Activated CD4-positive, alpha-beta T cell treated with anti-CD3 and anti-CD28 coated beads for 4 hours (primary cell): ENCODE measurements at places on chromosomes 16 and 17.

DNA sequence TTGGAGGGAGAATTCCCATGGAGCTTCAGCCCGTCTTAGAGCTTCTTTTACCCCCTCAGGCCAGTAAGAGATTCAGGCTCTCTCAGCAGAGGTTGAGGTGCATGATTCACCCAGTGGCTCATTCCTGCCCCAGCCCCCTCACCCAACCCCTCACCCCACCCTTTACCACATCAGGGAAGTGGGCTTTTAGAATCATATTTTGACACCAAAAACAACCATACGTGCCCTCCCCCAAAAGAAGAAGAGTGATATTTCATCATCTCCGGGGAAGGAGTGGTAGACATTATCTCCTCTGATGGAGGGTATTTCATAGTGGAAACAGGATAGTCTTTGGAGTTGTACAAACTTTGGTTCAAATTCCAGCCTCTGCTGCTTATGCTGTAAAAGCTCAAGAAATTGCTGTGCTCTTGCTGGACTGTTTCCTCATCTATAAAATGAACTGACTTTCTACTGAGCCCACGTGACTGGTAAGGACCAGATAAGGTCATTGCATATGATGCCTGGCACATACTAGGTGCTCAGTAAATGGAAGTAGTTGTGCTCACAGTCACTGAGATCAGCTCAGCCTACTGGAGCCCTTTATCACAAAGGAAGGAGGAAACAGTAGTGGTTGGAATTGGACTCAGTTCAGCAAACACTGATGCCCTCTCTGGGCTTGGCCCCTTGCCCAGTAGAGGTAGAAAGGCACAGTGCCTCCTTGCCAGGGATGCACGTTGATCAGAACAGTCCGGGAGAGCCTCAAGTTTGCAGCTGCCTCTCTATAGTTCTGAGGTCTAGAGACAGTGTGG, 18.3 kb upstream of the CCL5 start:
- DNase-seq = no peak

DNA sequence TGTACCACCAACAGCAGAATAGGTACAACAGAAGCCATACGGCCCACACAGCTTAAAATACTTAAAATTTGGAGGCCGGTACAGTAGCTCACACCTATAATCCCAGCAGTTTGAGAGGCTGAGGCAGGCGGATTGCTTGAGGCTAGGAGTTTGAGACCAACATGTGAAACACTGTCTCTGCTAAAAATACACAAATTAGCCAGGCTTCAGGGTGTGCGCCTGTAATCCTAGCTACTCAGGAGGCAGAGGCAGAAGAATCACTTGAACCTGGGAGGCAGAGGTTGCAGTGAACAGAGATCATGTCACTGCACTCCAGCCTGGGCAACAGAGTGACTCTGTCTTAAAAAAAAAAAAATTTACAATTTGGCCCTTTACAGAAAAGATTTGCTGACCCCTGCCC, 17.0 kb downstream of the GFOD2 start:
- DNase-seq = no peak

GRCh38 chr17:49393491-49394255, 21.0 kb downstream of the PHB1 start:
- DNase-seq = no peak

GRCh38 chr17:41588126-41588810, 1.6 kb upstream of the KRT14 start:
- no peak for DNase-seq

- no peak for DNase-seq
Measured at GRCh38 chr17:34220045-34220751, 34.9 kb upstream of the CCL2 start.

DNA sequence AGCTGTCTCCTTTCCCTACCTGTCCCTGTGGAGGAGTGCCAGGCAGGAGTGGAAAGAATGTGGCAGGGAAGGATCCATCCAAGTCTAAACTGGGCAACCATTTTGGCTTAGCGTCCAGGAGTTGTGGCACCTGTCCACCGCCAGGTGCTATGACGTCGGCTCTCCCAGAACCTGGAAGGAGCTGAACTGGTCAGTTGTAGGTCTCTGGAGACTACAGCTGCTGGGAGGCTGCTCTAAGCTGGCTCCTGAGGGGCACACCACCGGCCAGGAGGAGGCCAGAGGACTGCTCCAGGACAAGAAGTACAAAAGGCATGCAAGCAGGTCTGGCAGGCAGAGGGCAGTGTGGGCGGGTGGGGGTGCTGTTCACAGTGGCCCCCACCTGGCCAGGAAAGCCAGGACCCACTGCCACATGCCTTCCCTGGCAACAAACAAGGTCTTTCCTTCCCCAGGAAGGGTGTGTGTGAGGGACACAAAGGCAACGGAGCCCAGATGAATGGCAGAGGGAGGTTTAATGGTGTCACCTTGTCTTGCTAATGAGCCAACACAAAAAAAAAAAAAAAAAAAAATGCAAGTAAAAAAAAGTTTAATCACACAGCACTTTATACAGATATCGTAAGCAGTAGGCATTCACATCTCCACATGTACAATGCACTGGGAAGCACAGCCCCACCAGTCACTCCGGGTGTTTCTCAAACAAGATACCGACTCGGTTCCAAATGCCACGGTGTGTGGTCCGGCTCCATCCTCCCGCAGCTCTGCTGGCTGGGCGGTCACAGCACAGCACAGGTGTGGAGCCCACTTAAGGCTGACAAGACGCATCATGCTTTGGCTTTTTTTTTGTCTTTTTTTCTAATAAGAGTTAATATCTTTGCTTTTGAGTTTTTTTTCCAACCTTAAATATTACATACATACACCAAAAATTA, 4.8 kb downstream of the SPHK1 start:
- DNase-seq = no peak

DNA sequence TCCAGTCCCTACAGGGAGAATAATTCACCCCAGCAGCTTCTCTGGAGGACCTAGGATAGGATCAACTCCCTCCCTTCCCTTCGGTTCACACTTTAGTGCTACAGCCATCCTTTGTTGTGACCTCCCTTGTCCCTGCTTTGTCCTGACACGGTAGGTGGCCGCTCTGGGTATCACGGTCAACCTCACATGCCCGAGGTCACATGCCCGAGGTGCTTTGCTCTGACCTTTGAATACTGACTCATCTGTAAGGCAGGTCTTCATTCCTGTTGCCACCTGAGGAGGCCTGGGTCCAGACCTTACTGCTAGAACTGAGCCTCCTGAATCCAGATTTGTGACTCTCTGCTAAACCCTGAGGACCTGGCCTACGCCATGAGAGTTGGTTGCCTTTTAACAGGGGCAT, 19.7 kb downstream of the ALKBH5 start:
- no peak for DNase-seq

DNA sequence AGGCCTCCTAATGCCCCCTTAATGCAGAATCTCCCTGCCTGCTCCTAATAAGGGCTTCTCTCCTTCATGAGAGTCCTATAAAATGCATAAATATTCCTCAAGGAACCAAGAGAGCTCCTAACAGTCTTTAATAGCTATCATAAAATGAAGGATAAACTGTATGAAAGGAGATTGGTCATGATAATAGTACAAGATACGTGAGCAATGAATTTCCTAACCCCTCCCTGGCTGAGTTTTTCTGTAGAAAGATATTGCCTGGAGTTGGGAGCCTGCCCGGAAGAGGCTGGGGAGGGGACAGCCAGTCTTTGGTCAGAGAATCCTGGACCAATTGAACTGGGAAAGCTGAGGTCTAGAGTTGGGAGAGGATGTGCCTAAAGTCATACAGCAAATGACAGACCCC, 321.9 kb upstream of the CDH5 start:
- no peak for DNase-seq

GRCh38 chr17:2289878-2290478, 13.6 kb downstream of the SMG6 start:
- DNase-seq = no peak

GRCh38 chr16:68113059-68113761, 28.0 kb downstream of the NFATC3 start:
- no peak for DNase-seq

DNA sequence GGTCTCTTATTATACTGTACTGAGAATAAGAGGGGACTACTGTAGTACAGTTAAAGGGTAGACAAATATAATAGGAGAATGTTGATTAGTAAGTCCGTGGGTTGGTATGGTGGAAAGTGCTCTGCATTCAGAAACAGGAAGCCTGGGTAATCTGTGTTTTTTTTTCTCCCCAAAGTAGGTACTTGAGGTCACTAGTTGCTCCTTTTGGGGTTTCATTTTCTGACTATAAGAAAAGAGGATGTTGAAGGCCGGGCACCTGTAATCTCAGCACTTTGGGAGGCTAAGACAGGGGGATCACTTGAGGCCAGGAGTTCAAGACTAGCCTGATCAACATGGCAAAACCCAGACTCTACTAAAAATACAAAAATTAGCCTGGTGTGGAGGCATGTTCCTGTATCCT, 42.0 kb upstream of the MMD start:
- DNase-seq = no peak

GRCh38 chr16:23518435-23518891, 8.2 kb upstream of the GGA2 start:
- no peak for DNase-seq

GRCh38 chr17:1227917-1228780, 42.1 kb upstream of the BHLHA9 start:
- no peak for DNase-seq

DNA sequence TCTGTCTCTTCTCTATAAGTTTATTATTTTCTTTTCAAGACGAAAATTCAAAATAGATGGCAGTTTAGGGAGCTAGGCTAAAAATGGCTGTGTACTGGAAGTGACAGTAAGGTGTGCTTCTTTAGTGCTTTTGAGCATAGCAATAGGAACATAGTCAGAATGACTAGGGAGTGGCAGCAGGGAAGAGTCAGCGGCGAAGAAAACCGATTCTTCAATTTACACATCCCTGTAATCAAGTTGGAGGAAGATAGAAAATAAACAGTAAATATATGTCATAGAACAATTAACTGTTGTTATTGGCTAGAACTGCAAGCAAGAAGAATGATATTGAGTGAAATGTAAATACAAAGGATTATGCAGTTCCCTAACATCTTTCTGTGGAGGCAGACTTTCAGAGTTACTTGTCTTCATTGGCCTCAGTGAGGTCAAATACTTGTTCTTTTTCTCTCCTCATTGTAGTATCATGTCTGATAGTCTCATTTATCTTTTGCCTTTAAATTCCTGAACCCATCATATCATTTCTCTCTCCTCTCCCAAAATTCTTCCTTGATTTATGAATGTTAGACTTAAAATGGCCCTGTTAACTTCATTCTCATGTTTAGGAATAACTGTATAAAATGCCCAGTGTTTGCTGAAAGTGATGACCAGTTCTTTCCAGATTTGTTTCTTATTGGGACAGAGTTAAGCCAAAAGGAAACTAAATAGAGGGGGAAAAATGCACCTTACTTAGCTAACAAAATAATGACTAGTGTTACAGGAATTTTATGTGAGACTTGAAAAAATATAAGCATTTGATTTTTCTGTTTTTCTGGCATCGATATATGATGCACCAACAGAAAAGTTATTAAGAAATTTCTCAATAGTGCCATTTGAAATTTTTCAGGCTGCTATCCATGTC, 211.4 kb downstream of the BCAS3 start:
- no peak for DNase-seq

GRCh38 chr17:40469805-40470675, 26.8 kb downstream of the IGFBP4 start:
- no peak for DNase-seq

DNA sequence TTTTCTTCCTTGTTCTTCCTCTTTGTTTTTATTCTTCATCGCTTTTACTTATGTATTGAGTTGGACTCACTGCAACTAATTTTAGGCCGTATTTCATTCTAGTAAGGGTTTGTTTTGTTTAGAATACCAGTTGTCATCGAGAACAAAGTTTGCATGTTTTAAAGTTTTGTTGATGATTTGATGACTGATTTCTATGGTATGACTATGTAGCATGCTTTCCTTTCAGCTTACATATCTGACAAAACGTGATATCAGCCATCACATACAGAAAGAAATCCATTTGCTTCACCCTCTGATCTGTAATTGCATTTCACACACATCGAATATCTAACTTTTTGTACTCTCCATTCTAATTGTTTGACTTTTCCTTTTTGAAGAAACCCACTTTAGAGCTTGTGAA, 4.0 kb downstream of the PRKCA start:
- DNase-seq = no peak

GRCh38 chr16:1333149-1333812, at the start of gene BAIAP3:
BAIAP3 (plus strand) TSS chr16:1333645; CDS start chr16:1338550, 4,905 bp downstream.
- DNase-seq = peak; percentile 28

DNA sequence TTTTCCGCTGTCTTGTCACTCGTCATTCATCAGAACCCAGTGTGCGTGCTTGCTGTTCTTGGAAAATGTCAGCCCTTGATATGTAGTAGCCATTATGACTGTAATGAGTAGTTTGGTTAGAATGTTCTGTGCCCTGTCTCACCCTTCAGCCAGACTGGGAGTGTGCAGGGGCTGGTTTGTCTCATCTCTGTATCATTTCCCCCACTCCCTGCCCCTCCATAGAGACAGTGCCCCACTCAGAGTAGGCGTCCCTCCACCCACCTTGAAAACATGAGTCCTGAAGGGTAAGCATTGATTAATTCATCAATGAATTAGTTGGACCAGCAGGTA, 137.0 kb upstream of the PLCG2 start:
- no peak for DNase-seq

DNA sequence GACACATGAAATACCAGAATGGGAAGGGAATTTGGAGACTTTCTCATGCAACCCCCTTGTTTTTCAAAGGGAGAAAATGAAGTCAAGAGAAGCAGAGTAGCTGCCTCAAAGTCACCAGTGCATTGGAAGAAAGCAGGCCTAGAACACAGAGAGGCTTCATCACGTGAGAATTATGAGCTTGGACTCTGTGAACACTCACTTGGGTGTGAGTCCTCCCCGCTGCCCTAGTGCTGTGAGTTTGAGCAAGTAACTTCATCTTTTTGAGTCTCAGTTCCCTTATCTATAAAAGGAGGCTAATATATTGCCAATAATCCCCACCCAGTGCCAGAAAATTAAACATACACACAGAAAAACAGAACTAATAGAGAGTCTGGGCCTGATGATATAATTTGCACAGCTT, 315.8 kb downstream of the XYLT1 start:
- DNase-seq = no peak

DNA sequence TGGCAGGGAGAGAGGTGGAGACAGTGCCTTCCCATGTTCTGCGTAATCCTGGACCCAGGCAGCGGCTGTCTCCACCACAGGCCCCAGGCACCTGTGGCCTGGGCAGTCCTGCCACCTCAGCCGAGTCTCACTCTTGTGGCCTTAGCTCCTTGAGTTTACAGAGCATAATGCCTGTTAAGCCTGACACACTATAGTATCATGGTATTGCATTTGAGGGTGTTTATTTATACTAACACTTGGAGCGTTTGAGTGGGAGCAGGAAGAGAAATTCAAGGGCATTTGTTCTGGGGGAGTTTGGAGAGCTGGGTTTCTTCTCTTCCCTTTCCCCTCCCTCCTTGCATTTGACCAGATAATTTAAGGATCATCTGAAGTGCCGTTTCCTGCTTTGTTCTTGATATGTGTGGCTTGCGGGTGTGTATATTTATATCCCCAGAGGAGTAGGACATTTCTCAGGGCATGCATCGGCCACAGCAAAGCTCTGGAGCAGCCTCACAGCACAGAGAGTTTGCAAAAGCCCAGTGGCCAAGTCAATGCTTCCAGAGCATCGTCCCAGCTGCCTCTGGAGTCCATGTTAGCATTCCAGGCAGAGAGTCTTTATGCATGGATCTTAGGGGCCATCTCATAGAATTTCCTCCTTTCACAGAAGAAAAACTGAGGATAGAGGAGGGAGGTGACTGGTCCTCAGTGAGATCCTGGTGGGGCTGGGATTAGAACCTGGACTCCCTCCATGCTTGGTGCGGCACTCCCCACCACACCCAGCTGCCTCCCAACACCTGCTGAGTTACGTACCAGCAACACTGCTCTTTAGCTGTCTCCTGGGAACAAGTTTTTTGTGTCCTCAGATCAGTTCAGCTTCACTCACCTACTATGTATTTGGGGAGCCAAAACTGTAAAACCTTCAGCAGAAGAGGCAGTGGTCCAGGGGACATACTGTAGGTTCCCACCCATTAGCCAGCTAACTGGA, 222.8 kb downstream of the CCDC182 start:
- DNase-seq = no peak
